ENCODE measurements at places on chromosomes 4 and X.

DNA sequence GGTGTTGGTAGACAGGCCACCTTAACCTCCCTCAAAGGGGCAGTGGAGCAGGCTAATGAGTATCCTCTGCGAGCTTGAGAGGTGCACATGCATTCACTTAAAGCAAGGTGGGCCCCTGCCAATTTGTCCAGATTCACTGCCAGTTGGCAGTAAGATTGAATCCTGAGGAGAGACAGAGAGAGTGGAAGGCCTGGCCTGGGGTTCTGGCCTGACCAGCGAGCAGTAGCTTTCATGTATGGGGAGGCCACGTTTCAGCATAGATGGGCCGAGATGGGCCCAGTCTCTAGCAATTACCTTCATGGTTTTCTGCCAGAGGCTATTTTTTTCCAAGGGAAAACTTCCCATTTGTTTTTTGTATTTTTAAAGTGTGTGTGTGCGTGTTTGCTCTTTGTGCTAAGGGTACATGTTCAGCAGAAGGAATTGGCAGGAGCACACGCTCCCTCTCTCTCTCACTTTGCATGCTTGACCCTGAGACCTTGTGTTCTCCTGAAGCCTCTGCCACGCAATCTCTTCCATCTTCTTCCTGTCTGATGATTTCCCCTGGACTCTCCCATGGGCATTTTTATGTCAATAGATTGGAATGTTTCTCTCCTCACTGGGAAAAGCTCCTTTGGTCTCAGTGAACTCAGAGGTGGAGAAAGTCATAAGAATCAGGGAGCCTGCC is 215.8 kb upstream of the SFRP2 start:
- no peak for DNase-seq

DNA sequence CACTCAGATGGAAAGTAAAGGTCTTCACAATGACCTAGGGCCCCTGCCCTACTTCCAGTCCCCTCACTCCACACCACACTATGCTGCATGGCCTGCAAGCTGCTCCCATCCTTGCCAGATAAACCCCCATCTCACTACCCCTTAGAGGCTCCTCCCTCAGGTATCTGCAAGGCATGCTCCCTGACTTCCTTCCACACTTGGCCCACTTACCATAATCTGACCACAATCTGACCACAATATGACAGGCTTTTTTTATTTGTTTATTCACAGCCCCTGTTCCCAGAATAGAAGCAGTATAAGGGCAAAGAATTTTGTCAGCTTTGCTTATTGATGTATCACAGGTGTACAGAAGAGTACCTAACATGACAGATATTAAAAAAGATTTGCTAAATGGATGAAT is 124.7 kb downstream of the CAMK2D start:
- DNase-seq, result no peak

DNA sequence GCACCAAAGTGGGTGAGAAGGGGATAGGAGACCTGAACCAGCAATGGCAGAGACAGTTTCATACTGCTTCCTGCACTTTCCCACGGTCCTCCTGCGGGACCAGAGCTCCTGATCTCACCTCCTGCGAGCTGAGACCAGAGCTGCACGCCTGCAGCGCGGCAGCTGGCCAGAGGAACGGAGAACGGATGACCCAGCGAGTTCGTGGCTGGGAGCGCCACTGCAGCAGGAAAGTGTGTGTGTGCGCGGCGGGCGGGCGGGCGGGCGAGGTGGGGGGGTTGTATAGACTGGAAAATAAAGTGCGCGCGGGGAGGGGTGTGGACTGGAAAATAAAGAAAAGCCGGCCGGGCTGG is 16.5 kb downstream of the MCF2 start:
- no peak for DNase-seq

DNA sequence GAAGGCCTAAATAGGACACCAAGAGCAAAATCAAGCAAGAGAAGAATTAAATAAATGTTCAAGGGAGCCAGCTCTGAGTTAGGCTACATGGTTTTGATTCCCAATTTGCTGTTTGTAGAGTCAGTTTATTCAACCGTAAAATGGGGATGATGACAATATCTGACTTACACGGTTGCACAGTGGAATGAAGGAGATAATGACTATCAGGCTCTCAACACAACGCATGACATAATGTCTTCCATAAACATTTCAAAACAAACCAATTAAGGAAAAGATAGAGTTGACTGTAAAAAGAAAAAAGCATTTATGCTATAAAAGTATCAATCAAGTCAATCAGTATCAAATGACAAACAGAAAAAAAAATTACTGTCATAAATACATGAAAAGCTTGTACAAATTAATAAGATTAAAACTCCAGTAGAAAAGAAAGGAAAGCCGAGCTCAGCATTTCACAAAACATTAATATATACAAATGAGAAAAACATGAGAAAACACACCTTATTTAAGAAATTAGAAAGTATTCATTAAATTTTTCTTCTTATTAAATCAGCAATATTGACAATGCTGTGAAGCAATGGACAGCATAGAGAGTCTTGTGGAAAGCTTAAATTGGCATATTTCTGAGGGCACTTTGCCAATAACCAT is 179.0 kb downstream of the SCFD2 start:
- DNase-seq, result no peak

DNA sequence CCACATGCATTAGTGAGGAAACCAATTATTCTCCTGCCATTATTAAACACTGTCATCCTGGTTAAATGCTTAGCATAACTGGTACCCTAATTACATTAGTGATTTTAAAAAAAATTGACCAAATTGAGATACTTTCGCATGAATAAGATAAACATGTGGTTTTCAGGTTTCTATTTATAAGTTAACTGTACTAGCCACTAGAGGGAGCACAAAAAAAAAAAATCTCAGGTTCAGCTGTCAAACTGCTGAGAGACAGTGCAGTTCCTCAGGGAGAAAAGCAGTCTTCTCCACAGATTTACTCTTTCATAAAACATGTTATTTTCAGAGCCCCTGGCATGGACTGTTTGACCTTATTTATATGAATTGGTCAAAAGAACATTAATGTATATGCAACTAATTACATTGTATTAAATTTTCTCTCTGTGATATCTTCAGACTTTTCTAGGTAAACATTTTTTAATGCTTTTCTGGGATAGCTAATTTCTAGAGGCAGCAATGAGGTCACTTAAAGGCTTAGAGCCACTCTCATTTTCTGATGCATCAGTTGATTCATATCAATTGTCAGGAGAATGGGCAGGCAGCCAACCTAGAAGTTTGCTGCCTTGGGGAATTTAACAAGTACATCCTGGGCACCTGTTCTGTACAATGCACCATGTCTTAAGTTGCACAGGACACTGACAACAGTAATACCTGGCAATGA is 167.5 kb downstream of the CDS1 start:
- no peak for DNase-seq

- no peak for DNase-seq
Observed at GRCh38 chr4:152188801-152189200, 347.1 kb downstream of the FBXW7 start.

DNA sequence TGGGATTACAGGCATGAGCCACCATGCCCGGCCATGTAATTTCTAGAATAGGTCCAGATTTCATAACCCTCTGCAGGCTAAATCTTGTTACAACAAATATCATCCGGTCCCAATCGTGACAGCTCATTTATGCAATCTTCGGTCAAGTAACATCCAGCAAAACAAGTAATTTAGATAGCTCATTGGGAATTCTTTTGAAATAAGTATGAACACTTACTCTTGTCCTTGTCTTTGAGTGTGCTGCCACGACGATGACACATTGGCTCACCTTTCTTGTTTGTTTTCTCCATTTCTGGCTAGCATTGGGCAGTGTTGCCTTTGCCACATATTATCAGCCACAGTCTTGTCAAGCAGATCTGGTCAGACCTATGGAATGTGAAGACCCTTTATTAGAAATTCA is 92.0 kb downstream of the PHEX start:
- DNase-seq, result no peak

GRCh38 chrX:19070555-19070994 is 51.7 kb downstream of the ADGRG2 start:
- DNase-seq, result no peak

DNA sequence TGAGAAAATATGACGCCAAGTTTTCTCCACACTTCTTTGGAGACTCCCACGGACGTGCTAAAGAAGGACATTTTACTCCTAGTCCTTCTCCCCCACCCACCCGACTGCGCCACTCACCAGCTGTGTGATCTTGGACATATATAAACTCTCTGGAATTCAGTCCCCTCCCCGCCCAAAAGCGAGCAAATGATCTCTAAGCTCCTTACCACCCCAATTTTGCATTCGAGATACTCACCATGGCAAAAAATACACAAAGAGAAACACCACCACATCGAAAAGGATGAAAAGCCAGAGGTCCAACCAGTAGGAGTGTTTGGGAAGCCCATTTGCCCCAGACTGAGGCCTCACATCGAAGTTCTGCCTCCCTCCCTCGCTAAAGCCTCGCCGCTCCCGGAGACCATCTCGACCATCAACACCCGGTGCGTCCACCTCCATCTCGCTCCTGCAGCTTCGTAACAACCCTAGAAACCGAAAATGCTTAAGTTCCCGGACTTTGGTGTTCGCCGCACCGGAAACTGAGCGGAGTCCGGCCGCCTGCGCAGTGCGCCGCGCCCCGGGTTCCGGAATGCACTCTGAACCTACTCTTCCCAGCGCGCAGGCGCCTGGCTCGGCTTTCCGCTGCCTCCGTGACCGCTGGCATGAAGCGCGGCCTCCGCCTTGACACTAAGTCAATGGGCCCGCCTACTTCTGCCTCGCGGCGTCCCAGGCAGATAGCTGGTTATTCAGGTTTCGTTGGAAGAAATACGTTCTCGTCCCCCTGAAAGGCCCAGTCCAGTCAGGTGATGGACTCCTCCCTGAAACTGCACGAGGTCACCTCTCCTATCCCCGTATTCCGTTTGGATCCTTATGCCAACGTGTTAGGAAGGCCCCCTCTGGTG is 21.6 kb downstream of the FABP2 start:
- peak; percentile 89 for DNase-seq

DNA sequence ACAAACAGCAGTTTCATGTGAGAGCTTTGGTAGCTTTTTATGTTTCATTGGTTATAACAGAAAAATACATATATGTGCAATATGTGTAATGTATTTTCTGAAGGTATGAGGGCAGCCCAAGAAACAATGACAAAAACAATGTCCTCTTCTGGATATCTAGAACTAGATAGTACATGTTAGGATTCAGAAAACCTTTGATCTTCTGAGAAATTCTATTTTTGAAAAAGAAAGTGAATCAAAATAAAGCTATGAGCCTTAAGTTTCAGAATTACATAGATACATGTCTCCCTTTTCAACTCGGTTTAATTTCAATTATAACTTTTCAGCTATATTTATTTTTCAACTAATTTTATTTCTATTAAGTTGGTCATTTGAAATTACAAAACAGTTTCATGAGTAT is 131.9 kb downstream of the REELD1 start:
- no peak for DNase-seq

- DNase-seq, result no peak
Observed at GRCh38 chrX:108537005-108537404, 97.4 kb downstream of the COL4A5 start.

DNA sequence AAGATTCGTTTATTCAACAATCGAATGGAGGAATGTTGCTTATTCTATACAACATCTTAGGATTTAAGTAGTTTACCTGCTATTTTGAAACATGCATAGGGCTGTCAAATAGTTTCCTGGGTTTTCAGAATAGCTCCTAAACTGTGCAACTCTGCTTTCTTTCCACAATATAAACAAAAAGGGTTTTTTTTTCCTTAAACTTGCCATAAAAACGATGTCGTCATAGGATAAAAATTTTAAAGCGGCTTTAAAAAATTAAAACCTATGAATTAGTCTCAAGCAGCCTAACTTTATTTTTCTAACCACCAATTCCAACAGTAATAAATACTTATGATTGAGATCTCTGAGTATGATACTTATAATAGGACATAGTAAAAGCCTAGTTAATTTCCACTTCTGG is 21.6 kb upstream of the STIM2 start:
- no peak for DNase-seq

GRCh38 chr4:150135134-150135772 is 57.0 kb downstream of the DCLK2 start:
- no peak for DNase-seq

DNA sequence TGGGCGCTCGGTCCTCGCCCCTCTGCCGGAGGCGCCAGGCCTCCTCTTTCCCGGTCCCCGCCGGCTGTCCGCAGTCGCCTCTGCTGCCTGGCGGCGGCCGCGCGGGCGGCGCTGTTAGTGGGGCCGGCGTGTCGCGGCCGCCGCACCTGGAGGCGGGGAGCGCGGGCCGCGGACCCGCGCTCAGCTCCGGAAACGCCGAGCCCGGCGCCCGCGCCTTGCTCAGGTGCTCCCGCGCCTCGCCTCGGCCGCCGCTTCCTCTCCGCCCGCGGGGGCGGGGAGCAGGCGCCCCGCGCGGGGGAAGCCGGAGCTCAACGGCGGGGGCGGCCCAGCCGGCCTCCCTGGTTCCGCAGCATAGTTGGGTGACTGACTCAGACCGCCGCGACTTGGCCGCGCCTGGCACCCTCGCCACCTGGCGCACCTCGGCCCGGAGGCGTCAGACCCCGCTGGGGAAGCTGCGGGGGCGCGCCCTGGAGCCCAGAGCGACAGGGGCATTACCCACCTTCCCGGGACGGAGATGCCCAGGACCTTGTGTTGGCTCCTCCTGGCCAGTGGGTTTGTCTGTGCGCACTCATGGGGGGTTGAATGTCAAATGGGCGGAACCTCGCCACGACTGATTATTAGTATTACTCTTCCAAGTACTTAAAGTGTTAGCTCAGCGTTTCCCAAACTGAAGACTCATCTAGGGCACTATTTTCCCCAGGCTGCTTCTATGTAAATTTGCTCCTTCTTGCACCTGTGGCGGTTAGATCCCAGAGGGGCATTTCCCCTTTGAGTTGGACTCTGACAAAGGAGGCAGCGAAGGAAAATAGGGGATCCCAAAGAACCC is at the start of gene ARAP2:
TSS of gene ARAP2 (minus strand) at position 258 of the 826 bp plus-strand sequence. CDS start 15,028 bp downstream, outside the sequence.
- DNase-seq, result peak; percentile 70

- no peak for DNase-seq
Observed at GRCh38 chrX:77422891-77423648, 24.1 kb upstream of the FGF16 start.

GRCh38 chr4:88858752-88859151 is 161.1 kb upstream of the NAP1L5 start:
- no peak for DNase-seq

GRCh38 chr4:61984260-61984909 is 784.3 kb downstream of the ADGRL3 start:
- DNase-seq, result no peak

- DNase-seq, result no peak
Observed at GRCh38 chrX:133935076-133935475, 50.3 kb downstream of the GPC3 start.

DNA sequence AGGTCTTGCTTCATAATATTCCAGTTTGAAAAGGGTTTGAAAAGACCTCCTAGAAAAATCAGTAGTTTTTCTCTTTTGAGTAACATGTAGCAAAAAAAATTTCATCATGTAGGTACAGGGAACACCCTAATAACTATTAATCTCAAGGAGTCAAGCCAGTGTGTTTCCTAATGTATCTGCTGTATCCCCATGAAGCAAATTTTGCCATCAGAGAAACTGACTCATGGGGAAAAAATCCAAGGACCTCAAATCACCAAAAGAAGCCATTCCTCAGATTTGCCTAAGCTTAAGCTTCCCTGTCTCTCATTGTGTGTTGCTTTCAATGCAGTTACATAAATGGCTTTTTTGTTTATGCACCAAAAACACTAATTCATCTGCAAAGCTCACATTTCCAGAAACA is 29.7 kb downstream of the F9 start:
- DNase-seq, result no peak

- DNase-seq, result no peak
Observed at GRCh38 chr4:186724058-186724863, 605 bp upstream of the FAT1 start.
